GM13977 (cell line): ENCODE measurements at places on chromosomes 4 and X.

GRCh38 chr4:7828011-7828720, 111.5 kb downstream of the AFAP1 start:
- DNase-seq, result peak; percentile 55

DNA sequence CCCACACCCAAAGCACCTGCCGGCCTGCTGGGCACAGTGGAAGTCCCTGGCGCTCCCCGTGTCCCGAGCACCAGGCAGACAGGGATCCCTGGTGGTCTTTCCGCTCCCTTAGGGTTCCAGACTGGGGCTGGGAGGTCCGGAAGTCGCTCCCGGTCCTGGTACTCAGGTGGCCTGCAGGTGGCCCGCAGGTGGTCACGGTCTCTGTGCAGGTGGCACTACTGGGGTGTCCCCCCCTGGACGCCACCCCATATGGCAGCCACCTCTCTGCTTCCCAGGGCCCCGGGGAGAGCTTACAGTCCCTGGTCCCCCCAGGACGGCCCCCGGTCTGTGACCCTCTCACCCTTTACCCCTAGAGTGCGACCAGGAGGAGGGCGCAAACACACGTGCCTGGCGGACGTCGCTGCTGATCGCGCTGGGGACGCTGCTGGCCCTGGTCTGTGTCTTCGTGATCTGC, 13.6 kb downstream of the SLC25A6 start:
- peak; percentile 7 for DNase-seq

DNA sequence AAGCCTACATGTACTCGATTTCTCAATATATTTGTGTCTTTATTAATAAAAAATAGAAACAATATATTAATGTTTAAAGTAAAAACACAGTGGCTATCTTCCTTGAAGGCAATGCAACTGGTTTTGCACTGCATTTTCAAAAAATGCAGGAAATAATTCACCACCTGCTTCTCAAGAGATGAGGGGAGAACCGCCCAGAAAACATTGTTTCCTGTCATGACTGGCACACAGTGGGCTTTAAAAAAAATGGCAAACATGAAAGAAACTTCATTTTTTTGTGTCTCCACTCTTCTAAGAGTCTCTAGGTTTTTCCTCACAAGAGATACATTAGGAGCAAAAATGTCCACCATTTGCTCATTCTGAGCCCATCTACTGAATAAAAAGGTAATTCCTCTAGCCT, 50.8 kb upstream of the C4orf50 start:
- no peak for DNase-seq

DNA sequence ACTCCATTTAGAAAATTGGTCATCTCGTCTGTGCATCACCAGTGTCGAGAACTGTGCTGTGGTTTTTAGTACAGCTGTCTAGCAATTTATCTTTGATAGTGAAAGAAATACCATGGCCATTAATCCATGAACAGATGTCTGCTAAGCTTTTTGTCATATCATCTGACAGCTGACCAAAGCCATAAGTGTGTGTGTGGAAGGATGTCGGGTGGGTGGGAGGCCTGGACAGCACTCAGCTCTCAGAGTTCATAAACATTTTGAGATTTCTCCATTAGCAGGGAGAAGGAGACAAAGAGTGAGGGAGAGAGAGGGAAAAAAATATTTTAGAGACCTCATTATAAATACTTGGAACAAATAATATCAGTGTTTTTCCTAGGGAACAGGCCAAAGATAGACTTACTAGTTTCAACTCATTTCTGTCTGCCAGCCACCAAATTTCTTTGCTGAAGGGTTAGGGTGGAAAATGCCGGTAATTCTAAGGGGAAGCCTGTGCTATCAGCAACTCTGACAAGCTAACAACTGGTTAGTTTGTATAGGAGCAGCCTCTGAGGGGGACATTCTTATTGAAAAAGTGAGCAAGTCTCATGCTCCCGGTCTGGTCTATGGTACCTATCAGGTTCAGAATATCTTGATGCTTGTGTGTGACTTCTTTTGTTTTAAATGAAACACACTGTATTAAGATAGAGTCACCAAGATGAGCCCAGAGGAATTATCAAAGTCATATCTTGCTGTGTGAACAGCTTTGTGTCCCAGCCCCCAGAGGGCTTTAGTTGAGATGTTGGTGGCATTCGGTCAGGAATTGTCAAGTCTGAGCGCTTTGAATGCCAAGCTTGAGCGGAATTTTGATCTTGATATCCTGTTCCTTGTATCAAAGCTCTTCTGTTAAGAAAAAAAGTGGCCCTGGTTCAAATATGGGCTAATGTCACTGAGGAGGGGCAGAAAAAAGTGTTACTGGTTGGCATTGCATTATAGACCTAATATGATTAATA, 41.9 kb upstream of the PDLIM3 start:
- DNase-seq, result no peak
